ENCODE measurements at places on chromosomes 12 and 14.
A peak's percentile ranks its signal among the peaks of the same experiment; 100 is the strongest.

- DNase-seq = no peak
These were observed 861.0 kb downstream of the RPS29 start for GRCh38 chr14:48725051-48725734.

DNA sequence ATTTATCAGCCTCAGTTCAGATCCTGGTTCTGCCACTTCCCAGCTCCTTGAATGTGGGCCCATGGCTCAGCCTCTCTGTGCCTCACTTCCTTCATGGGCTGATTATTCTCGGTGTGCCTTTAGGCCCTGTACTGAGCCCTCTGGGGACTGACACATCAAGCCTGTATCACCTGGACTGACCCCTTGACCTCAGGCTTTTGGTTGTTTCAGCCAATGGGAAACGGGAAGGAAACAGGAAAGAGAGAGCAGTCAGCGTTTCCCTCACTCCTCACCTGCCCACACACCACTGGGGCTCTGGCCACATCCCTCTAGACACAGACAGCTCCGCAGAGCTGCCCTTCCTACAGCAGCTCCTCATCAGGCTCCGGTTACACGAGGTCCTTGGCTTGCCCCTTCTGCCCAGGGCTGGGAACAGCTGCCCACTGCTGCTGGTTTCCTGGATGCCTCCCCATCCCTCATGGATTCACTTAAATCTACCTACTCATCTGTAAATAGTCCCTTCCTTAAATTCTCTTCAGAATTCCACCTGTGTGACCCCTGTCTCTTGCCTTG is 37.0 kb upstream of the ITPR2 start:
- no peak for DNase-seq

DNA sequence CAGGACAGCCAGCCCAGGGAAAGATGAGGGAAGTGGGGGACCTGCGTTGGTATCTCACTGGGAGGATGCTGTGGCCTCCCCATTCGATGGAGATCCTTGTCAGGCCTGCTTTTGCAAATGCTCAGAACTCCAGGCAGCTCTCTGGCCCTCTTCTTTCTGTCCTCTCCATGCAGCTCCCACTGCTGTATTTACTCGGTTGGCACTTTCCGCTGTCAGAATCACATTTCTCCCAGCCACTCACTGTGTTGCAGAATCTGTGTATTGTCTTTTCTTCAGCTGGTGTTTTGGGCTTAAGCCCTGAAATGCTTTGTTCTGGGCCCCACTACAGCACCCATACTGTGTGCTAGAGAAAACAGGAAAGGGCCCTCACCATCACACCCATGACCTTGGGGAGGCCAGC is 401.1 kb downstream of the RGS6 start:
- DNase-seq = no peak

DNA sequence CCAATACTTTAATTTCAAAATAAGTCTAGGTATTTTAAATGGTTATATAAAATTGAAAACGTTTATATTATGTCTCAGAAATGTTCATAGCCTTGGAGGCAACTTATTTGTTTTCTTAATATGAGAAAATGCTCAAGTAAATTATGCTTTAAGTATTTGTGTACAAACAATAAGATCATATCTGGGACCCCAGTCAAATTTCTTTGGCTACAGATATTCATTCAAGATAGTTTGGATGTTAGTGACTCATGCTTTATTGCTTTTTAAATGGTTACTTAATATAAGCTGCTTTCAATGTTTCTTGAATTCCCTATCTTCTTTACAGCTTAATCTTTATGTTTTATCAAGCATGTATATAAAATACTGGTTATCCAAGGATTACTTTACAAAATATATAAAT is 291.3 kb downstream of the KCNC2 start:
- DNase-seq = no peak

GRCh38 chr14:22026527-22026926 is 352.9 kb upstream of the OR4E1 start:
- no peak for DNase-seq

GRCh38 chr14:56490379-56490778 is 89.2 kb upstream of the TMEM260 start:
- peak; percentile 14 for DNase-seq

GRCh38 chr12:113462117-113462774 is 9.4 kb downstream of the LHX5 start:
- DNase-seq = peak; percentile 64
